Activated CD4-positive, CD25-positive, alpha-beta regulatory T cell treated with anti-CD3 and anti-CD28 coated beads, Interleukin-2, amount 50 U/mL, for 72 hours (primary cell): ENCODE measurements at places on chromosomes 2 and 18.

GRCh38 chr2:100771125-100771524 is 48.8 kb upstream of the NPAS2 start:
- no peak for DNase-seq

DNA sequence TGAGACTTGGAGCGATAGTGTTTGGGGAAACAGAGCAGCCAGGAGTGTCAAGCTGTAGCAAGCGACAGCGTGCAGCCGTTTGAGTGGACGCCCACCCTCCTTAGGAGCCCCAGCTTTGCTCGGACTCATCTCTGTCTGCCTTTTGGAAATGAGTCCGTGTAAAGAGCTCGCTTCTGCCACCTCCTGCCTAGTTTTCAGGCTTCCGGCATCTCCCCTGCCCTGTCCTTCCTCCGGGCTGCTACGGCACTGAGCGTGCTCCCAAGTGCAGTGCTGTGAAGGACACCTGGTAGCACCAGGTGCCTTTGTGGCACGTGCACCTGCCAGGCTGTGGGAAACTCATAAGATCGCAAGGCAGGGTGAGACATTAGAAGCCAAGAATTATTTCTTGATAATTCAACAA is 117.1 kb downstream of the RNF144A start:
- no peak for DNase-seq

GRCh38 chr2:177419274-177419673 is 26.7 kb downstream of the AGPS start:
- DNase-seq, result no peak

GRCh38 chr18:74397572-74397971 is 59.5 kb downstream of the DIPK1C start:
- DNase-seq, result no peak

DNA sequence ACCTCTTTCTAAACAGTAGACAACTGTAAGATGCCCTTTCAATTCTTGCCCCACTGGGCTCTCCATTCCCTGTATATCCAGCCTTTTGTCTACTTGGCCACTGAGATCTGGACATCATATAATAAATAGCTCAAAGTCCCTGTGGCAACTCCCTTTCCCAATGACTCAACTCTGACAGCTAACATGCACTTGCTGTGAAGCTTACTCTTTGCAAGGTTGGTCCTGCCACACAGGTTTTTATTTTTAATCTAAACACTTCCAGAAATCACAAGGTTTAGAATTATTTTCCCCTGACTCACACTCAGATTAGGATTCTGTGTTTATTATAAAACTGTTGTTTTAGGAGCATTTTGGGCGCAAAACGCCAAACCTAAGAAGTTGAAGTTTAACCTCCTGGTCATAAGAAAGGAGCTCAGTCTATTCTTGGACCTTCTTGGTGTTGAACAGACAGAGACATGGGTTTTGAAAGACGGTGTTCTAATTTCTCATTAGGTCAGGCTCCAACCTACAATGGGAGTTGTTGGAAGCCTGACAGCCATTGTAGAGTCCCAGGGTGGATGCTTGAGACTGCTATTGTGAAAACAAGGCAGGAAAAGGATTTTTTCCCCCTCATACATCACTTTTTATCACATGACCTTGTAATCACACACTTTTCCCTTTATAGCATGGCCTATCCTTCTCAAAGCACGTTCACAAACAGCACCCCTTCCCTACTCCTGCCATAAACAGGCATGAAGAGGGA is 124.7 kb upstream of the SERPINE2 start:
- DNase-seq, result no peak

DNA sequence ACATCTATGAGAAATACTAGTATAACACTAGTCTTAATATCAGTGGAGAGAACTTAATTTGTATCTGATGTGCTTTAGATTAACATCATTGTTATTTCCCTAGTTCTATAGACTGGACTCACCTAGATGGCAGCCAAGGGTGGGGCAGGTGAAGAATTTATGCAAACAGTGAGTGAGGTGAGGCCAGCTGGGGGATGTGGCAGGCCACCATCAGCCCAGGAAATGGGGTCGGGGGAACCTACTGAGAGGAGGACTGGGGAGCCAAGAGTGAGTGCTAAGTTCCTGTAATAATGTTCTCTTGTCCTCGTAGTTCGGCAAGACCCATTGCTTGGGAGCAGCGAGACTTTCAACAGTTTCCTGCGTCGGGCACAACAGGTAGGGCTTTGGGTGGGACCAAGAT is 2.5 kb downstream of the SNX17 start:
- DNase-seq, result no peak

- DNase-seq, result no peak
Observed at GRCh38 chr2:201854841-201855240, 48.5 kb downstream of the CDK15 start.

DNA sequence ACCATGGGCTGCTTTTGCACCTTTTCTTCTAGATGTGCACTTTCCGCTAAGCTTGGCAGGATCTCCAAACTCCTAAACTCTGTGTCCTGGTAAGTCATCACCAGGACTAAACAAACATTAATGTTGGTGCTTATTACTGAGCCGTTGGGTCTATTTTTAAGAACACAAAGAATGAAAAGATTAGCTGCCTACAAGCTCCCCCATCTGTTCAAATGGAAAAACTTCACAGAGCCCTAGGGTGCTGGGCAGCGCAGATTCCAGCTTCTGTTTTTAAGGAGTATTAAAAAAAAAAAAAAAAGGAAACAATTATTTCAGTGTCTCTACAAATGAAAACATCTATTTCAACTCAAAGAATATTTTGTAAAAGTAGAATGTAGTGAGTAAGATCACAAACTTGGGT is 97.8 kb upstream of the AQP4 start:
- DNase-seq, result no peak

DNA sequence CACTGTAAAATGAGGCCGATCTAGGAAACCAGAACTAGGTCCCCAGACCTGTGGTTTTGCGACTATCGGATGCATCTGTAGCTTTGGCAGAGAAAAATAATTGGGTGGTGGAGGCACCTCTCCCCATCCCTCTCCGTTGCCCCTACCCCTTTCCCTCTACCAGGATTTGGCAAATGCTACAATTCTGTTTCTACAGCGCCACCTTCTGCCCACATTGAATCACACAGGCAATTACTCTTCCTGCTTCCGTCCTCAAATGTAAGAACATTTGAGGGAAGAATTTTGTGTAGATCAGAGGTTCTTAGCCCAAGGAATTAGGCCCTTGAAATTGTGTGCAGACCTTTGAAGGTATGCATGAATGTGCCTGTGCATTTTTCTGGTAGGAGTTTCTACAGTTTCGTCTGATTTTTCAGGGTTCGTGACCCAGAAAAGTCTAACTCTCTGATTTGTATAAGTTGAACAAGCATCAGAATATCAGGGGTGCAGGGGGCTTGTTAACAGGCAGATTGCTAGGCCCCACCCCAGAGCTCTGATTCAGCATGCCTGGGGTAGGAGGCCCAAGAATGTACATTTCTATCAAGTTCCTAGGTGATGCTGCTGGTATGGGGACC is 11.2 kb downstream of the ATP6V1B1 start:
- DNase-seq, result no peak

GRCh38 chr18:54159906-54160305 is 64.6 kb downstream of the MBD2 start:
- DNase-seq, result no peak

- no peak for DNase-seq
Observed at GRCh38 chr2:179106676-179107428, 56.9 kb upstream of the CCDC141 start.

GRCh38 chr2:49640630-49641029 is 486.3 kb upstream of the FSHR start:
- no peak for DNase-seq

DNA sequence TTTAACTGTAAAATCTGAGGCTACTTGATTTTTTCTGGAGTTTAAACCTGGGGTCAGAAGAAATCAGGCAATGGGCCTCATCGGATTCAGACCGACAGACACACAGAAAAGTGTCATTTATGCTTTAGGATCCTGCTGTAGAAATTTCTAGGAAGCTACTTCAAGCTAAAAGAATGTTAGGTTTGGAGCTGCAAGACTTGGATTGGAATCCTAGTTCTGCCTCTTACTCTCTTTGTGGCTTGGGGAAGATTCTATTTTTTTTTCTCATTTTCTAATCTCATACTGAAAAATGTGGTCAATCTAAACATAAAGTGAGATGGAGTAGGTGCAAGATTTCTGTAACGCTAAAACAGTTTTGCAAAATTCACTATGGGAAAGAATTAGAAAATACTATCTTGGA is 48.8 kb upstream of the KCNE4 start:
- DNase-seq, result no peak

- DNase-seq, result no peak
Observed at GRCh38 chr2:200380833-200381542, 74.5 kb downstream of the SPATS2L start.

- no peak for DNase-seq
Observed at GRCh38 chr2:30504731-30505130, 57.7 kb downstream of the LCLAT1 start.
